CD4-positive, alpha-beta T cell treated with Interleukin-6 at 100 ng/mL for 8 hours (primary cell): ENCODE measurements at places on chromosomes 5 and 9.
A peak's percentile ranks its signal among the peaks of the same experiment; 100 is the strongest.

- no peak for DNase-seq
Observed at GRCh38 chr9:104882566-104882965, 45.4 kb downstream of the ABCA1 start.

GRCh38 chr9:89988458-89988857, 383.6 kb downstream of the GADD45G start:
- no peak for DNase-seq

- DNase-seq: no peak
Observed at GRCh38 chr5:107466233-107466769, 204.4 kb downstream of the EFNA5 start.

DNA sequence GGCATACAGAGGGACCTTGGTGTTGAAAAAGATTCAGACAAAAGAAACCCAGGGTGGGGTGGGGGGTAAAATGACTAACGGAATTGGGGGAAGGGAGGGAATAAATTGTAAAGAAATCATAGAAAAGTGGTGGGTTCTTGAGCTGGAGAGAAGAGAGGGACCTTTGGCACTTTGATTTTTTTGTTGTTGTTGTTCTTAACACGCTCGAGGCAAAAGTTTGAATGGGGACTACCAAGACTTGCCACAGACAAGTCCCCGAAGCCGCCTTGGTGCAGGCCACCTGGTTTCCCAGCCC, 616 bp downstream of the VCAN start:
- no peak for DNase-seq

DNA sequence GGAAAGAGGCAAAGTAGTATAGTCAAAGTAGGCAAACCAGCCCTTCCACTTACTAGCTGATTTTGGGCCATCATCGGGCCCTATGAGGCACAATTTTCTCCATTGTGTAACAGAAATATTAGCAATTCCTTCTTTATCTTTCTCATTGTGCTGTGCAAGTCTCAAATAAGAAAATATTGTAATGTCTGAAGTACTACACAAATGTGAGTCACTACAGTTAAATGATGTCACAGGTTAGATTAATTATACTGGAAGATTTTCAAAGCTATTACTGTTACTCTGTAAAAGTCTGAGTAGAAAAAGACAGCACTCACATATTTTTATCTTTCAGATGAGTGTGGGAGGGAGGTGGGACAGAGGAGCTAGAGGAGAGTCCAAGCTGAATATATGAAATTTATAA, 12.4 kb upstream of the TMC1 start:
- no peak for DNase-seq

DNA sequence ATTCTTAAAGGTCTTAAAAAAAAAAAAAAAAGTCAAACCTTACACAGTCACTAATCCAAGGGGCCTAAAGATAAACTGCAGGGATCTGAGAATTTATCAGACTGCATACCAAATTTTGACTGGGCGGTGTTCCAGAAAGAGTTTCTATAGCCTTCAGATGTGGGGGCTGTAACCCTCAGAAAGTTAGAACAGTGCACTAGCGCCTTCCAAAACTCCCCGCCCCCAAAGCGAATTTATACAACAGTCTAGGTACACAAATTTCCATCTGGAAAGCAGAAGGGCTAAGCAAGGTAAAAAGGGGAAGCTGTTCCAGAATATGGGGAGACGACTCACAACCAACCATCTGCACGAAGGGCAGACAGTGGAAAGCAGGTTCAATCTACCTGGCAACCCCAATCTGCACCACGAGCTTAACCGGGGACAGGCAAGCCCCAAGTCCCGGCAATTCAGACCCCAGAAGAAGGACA, 813 bp downstream of the ERMP1 start:
- DNase-seq: peak; percentile 23

GRCh38 chr9:36214571-36214970, 23.9 kb downstream of the CLTA start:
- DNase-seq: no peak

DNA sequence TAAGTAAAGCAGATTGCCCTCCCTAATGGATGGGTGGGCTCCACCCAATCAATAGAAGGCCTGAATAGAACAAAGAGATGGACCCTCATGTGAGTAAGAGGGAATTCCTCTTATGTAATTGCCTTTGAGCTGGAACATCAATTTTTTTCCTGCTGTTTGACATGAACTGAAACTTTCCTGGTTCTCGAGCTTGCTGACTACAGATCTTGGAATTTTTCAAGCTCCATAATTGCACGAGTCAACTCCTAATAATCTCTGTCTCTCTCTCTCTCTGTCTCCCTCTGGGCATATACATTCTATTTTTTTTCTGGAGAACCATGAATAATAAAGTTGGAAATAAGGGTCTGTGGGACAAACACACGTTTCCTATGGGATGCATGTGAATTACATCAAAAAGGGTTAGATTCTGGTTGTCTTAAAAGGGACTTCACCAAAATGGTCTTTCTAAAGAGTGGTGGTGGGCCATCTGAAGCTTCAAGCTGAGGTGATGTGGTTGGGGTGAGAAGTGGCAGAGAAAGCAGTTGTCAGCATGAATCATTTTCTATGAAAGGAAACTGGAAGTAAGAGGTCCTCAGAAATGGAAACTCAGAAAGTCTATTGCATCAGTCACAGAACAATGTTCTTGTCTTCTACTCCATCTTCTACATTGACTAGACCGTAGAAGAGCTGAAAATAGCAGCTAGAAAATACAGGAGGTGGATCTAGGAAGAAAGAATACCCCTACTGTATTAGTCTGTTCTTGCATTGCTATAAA, 47.0 kb upstream of the HOMER1 start:
- DNase-seq: no peak

DNA sequence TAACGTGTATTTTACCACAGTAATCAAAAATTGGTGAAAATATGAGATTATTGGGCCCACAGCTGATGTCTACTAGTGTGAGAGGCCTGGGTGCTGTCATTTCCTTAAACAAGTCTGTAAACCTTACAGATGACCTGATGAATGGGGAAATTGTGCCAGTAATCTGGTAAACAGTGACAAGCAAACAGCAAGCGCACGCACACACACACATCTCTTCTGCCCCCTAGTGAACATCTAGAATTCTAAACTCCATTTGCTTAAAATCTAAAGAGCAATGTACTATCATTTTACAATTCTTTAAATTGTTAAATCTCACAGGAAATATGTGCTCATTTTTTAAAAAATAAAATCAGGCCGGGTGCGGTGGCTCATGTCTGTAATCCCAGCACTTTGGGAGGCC, 7.5 kb upstream of the RAPGEF1 start:
- peak; percentile 56 for DNase-seq

GRCh38 chr5:114319821-114320220, 42.0 kb upstream of the KCNN2 start:
- no peak for DNase-seq

DNA sequence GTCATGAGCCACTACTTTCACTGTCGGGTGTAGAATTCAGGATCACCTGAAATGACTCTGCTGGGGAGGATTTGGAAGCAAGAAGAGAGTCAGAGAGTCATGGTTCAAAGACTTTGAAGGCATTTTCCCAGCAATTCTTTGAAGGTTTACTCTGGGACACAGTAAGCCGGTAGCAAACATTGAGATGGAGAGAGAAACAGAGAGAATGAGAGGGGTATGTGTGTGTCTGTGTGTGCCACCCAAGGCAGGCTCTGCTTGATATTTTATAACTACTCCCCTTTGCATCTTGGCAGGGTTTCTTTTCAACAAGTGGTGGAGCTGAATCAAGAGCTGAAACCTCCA, 89.8 kb downstream of the ANKRD55 start:
- no peak for DNase-seq

DNA sequence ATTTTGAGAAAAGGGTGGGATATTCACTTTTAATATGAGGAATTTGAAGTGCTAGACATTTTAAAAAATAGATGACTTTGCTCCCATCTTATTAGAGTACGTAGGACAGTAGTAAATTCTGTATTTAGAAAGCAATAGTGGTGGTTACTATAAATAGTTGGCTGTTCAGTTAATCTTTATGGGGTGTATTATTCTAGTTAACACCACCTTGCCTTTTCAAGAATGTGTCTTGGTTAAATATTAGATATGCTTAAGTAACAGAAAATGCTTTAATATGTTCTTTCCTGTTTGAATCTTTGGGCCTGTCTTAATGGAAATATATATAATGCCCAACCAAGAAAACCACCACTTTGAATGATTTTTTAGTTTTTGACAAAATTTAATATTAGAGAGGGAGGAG, 608.7 kb upstream of the FAM174A start:
- no peak for DNase-seq

GRCh38 chr5:56039985-56040384, 45.2 kb upstream of the IL6ST start:
- no peak for DNase-seq

DNA sequence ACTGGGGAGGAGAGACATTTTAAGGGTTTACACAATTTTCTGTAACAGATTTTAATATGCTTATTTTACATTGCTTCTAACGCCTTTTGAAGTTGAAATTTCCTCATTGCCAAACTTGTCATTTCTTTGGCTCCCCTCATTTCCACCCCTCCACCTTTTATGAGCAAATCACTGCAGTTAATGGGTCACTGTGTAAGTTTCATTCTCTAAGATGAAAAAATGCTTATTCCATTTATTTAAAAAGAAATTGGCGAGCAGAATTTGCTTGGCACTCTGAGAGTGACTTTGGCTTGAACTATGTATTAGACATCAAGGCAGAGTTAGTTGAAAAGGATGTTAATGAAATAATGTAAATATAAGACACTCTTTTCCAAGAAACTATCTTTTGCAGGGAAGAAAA, 66.6 kb downstream of the ITGA1 start:
- DNase-seq: no peak

DNA sequence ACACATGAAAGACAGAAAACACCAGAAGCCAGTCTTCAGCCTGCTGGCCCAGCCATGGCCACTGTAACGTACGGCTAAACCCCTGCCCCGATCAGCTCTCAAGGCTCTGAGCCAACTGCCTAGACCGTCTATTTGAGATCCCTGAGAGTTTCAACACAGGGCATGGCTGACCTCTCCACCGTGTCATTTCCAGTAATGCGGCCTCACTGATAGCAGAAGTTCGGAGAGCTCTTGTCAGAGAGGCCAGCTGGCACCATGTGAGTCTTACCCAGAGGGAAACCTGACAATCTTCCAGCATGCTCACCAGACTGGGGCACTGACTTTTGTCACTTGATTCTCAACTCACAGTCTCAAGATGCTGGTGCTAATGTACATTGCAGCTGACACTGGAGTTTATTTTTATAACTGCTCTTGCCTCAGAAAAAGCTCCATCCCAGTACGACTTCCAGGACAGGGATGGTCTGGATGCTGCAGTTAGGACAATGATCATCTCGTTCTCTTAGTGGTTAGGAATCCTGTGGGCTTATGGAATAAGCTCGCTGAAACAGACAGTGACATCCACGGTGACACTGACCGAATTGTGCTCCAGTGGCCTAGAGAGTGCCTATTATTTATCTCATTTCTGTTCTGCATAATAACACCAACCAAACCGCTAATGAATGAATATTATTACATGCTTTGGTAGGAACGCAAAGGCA, 372.7 kb downstream of the ICE1 start:
- no peak for DNase-seq

DNA sequence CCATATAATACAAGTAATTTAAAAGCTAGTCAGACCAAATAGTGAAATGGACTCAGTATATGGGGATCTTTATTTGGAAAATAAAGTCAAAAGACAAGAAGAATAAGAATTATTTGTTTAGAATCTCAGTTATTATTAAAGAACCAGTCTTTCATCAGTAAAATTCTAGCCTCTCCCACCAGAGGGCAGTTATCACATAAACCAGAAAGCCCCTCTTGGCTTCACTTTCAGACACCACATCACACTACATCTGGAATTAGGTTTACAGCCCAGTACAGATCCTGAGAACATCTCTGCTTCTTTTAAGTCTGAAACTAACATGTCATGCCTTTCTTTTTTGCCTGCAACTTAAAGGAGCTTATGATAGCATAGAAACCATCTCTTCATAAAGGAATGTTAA, 12.2 kb upstream of the HSPB3 start:
- DNase-seq: no peak

DNA sequence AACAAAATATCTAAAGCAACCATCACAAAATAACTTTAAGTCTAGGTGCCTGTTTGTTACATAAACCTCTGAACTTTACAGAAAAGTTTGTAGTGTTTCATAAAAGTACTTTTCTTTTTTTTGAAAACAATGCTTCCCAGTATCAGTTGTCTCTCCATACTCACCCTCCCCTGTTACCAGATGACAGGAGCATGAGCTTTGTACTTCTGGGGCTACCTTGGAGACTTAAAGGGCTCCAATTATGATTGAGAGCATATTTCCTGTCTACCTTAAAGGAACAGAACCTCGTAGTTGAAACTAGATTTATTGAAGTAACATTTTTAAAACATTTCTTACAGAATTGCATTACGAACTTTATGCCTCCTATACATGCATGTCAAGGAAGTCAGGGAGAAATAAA, 55.4 kb upstream of the PPP1R2B start:
- DNase-seq: no peak

DNA sequence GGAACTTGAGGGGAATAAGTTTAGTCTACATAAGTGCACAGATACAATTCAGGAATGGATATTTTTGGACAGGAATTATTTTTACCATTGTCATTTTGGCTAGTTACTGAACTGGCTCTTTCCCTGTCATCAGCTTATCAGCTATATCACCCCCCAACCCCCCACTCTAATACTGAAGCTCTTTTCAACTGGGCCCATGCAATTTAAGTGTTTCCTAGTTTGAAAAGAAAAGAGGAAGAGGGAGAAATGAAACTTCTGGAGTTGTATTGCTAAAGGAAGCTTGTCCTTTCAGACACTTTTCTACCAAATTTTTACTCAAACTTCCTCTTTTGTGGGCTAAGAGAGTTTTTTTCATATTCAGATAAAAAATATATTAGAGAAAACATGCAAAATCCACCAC, 18.5 kb upstream of the TIMD4 start:
- no peak for DNase-seq

DNA sequence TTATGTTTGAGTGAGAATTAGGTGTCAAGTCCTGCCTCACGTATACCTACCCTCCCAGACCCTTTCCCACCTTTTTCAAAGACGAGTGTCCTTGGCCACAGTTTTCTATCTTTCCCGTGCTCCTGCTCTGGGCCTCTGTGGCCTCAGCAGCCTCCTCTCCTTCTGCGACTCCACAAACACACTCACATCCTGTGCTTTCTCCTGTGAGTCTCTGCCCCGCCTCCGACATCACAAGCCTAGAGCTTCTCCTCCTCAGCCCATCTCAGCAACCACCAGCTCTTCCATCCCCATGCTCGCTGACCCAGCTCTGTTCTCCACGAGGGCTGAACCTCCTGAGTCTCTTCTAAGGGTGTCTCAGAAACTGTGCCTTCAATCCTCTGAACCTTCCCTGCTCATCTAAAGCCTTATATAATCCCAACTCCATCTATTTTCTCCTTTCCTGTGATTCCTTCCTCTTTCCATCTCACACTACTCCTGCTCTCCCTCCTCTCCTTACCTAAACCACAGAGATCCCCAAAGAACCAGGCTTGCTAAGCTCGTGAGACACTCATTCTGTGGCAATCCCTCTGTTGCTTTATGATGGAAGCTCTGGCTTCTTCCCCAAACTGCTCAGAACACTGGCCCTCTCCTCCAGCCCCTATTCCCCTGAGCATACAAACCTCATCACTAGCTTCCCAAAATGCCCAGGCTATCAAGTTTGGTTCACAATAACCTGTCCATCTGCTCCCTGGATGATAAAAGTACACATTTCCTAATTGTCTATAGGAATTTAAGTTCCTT, 55.2 kb downstream of the RASEF start:
- DNase-seq: no peak
